ENCODE measurements at places on chromosomes 2 and 18. TPM values are rescaled to one million over a fixed set of nuclear protein-coding genes. Genes with fewer than 3 reads are reported as not detected.

CNTNAP5 gene
- total RNA-seq, result not detected

LIMS3 gene
- total RNA-seq, result 5.7 TPM

PMAIP1 gene
- total RNA-seq, result 0.58 TPM

RAPGEF4 gene
- total RNA-seq, result 3.7 TPM

TSGA10 gene
- 3.1 TPM for total RNA-seq

TMEM178A gene
- total RNA-seq, result 3.6 TPM

TM4SF20 gene
- not detected for total RNA-seq

TMEM37 gene
- 2.4 TPM for total RNA-seq

DNAJC5G gene
- total RNA-seq, result 1.2 TPM

AQP12A gene
- not detected for total RNA-seq

TCF7L1 gene
- total RNA-seq, result 7.0 TPM

UGP2 gene
- 394 TPM for total RNA-seq

PTCD3 gene
- 158 TPM for total RNA-seq

MAT2A gene
- total RNA-seq, result 145 TPM

SP140 gene
- total RNA-seq, result 1.3 TPM

METTL8 gene
- total RNA-seq, result 10.4 TPM

SDC1 gene
- 0.41 TPM for total RNA-seq

TRIM54 gene
- total RNA-seq, result 285 TPM

MYCN gene
- 0.38 TPM for total RNA-seq

GRB14 gene
- 39.3 TPM for total RNA-seq

SATB2 gene
- 1.1 TPM for total RNA-seq

CAPN14 gene
- total RNA-seq, result 0.27 TPM

MYOM1 gene
- total RNA-seq, result 667 TPM

TEKT4 gene
- not detected for total RNA-seq

POU3F3 gene
- total RNA-seq, result 0.11 TPM

ABCG5 gene
- total RNA-seq, result not detected

MATN3 gene
- 0.22 TPM for total RNA-seq

SOCS6 gene
- 20.2 TPM for total RNA-seq

LYPD1 gene
- total RNA-seq, result not detected

COL3A1 gene
- 98.5 TPM for total RNA-seq

GALNT3 gene
- total RNA-seq, result 0.08 TPM

TEX44 gene
- not detected for total RNA-seq

SNRPD1 gene
- 23.9 TPM for total RNA-seq

KCNIP3 gene
- 4.6 TPM for total RNA-seq

LOXL3 gene
- 4.7 TPM for total RNA-seq

ATIC gene
- 47.1 TPM for total RNA-seq

CRYBA2 gene
- total RNA-seq, result not detected

GAD1 gene
- not detected for total RNA-seq

LIMS4 gene
- total RNA-seq, result 2.1 TPM

SERPINB3 gene
- not detected for total RNA-seq
